Activated T-cell treated with anti-CD3 and anti-CD28 coated beads, Interleukin-2, amount 50 U/mL, for 24 hours (primary cell): ENCODE measurements at places on chromosomes 13 and 19.
A peak's percentile ranks its signal among the peaks of the same experiment; 100 is the strongest.

GRCh38 chr19:5953680-5954213, 24.2 kb downstream of the RANBP3 start:
- peak; percentile 57 for DNase-seq

DNA sequence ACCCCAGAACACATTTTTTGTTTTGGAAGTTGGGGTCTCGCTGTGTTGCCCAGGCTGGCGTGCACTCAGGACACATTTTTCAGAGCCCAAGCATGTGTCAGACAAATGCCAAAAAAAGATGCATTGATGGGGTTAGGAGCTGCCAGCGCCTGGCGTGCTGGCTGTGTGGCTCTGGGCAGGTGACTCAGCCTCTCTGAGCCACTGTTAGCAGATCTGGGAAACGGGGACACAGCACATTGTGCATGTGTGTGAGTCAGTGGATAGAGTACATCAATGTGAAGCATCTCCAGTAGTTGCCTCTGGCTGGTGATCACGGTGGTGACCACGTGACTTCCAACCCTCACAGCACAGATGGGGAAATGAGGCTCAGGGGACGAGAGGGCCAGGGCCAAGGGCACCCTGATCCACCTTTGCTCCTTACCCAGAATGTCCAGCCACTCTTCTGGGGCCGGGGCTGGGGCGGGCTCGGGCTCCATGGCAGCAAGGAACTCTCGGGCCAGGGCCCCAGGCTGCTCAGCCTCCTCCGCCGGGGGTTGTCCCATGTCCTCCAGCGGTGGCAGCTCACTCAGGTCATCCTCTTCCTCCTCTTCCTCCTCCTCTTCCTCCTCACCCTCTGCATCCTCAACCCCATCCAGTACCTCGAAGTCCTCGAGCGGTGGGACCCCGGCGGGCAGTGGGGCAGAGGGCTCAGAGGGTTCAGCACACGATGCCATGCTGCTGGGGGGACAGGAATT, 1.9 kb downstream of the FKBP8 start:
- no peak for DNase-seq

GRCh38 chr13:84430446-84430845, 548.2 kb upstream of the SLITRK1 start:
- no peak for DNase-seq

DNA sequence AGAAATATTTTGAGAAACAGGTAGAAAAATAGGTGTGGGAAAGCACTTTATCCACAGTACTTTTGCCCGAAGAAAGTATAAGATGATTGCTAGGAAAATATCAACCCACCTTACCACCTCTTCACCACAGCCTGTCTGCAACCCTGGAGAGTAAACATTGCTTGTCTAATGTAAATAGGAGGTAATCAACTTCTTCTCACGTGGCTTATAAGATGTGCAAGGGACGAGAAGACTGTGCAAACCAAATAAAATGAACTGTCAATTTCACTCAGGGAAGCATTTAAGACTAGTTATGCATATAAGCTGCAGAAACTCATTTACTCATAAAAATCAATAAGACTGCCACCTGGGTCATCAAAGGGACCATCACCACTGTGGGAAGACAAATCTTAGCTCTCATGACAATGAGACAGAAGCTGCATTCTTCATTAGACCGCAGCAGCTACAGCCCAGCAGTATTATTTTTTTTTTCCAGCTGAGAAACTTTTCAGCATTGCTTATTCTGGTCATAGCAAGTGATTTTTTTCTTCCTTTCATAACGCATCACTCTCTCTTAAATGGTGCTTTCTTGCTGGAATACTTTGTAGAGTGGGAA, 807.7 kb upstream of the GPC6 start:
- DNase-seq, result no peak

- no peak for DNase-seq
Observed at GRCh38 chr13:44508562-44509077, 67.5 kb downstream of the TSC22D1 start.

GRCh38 chr19:32178401-32178800, 167.0 kb upstream of the ZNF507 start:
- DNase-seq, result no peak

DNA sequence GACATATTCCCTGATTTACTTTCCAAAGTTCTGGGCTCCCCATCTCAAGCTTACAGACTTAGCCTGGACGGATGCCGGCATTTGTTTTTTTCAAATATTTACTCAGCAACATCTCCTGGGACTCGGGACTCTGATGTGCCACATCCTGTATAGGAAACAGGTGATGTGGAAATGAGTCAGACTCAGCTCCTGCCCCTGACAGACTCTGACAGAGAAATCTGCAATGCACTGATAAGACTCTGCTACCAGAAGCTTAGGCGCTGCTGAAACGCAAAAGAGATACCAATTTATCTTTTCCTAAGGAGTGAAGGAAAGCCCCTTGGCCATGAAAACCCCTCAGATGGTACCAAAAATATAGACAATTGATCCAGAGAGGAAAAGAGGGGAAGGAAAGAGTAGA, 16.2 kb downstream of the LAIR2 start:
- no peak for DNase-seq

GRCh38 chr19:1168572-1169410, 5.3 kb downstream of the SBNO2 start:
- DNase-seq, result no peak

DNA sequence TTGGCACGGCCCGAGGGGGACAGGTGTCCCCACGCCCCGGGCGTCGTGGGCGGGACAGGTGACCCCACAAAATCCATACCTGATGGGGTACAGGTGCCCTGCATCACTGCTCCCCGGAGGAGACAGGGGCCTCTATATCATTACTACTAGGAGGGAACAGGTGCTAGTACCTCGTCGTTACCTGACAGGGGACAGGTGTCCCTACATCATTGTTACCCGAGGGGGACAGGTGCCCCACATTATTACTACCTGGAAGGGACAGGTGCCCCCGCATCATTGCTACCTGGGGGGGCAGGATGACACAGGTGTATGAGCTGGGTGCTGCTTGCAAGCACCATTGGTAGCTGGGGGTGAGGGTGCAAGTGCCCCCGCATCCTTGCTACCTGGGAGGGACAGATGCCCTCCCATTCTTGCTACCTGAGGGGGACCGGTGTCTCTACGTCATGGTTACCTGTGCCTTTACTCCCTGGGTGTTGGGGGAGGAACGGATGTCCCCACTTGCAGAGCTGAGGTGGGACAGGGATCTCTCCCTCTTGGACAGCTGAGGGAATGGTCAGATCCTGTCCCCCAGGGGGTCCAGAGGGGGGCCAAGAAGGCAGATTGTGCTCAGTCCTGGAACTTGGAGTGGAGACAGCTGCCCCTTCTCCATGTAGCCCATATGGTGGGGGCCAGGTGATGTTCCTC, 620 bp downstream of the CRTC1 start:
- no peak for DNase-seq

DNA sequence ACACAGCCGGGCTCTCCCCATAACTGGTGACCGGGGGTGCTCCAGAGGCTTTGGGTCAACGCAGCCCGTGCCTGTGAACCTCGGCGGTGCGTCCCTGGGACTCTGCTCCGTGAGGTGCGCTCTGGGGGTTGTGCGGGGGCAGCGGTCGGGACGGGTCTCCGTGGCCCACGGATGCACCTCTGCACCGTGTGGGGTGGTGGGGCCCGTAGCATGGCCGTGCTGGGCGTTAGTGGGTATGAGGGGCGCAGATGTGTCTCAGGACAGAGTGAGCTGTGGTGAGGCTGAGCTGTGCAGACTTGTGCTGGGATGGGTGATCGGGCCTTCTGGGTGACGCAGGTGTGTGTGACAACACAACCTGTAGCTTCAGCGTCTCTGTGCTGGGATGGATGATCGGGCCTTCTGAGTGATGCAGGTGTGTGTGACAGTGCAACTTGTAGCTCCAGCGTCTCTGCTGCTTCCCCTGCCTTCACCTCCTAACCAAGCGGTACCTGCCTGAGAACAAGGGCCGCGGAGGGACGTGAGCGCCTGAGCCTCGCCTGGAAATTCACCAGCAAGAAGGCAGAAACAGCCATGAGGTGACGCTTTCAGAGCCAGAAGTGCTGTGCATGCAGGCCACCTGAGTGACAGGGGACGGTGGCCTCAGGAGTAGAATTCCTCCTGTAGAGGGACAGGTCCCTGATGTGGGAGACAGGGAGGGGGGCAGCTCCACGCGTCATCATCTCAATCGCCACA, 599 bp downstream of the ZNF331 start:
- DNase-seq, result no peak

- DNase-seq, result peak; percentile 77
Observed at GRCh38 chr19:5130371-5131030, 161.6 kb downstream of the KDM4B start.

DNA sequence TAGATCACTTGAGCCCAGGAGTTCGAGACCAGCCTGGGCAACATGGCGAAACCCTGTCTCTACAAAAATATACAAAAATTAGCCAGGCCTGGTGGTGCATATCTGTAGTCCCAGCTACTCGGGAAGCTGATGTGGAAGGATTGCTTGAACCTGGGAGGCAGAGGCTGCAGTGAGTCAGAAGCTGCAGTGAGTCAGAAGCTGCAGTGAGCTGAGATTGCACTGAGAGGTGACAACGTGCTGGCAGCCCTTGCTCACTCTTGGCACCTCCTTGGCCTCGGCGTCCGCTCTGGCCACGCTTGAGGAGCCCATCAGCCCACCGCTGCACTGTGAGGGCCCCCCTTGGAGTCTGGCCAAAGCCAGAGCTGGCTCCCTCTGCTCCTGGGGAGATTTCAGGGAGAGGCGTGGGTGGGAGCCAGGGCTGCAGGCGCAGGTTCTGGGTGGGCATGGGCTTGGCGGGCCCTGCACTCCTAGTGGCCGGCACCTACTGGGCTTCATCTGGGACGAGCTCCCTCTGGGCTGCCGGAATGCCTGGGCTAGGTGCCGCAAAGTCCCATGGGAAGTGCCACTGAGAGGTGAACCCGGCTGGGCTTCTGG, 39.5 kb upstream of the RPL21 start:
- DNase-seq, result no peak

GRCh38 chr19:12930002-12930645, 3.4 kb downstream of the FARSA start:
- no peak for DNase-seq

- no peak for DNase-seq
Observed at GRCh38 chr19:53055117-53055516, 10.6 kb downstream of the ERVV-2 start.

DNA sequence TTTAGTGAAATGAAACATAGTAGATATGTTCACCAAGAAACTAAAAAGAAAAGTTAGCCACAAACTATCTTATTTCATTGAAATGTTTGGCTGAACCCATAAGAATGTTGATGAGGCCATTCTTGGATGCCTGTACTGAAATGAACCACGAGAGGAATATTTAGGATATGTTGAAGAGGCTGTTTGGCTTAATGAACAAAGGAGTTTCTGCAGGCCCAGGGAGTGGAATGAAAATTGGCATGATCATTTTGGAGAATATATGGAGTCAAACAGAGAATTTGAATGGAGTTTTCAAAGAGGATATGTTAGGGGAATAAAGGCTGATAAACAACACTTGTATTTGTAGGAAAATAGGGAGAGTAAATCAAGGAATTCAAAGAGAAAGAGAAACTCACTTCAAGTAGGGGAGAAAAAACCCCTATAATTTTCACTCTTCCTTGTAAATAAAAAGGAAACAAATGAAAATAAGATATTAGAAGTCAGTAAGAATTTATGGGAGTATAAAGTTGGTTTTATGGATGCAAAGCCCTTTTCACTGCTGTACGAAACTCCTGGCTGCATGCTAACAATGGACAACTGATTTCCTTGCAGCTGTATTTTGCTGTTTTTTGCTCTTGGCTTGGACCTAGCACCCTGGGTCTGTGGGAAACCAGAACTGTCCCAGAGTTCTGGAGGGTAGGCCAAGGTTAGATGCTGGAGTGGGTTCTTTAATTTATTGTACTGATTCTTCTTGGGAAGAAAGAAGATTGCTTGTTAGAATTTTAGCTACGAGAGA, 36.5 kb downstream of the KL start:
- no peak for DNase-seq

DNA sequence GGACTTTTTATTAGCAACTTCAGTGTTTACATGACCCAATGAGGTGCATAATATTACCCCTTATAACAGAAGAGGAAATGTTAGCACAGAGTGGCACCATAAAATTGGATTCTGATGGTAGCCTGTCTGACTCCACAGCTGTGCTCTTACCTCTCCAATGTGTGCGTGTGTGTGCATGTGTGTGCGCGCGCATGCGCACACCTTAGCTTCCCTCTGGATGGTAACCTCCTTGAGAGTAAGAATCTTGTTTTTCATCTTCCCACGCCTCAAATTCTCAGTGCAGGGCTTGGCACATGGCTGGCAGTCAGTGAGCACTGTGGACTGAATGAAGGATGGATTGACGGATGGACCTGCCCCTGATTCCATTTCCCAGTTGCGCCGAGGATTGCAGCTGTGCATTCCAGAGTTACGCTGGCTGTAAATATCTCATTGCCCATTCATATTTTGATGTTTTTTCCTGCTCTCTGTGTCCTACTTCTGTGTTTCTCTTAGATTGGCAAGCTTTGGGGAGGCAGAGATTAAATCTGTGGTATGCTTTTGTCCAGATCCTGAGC, 99.2 kb upstream of the WASF3 start:
- no peak for DNase-seq

- no peak for DNase-seq
Observed at GRCh38 chr19:32396046-32396652, 9.4 kb upstream of the DPY19L3 start.

- no peak for DNase-seq
Observed at GRCh38 chr19:52935434-52935833, 12.2 kb upstream of the ZNF888 start.
